ENCODE measurements at places on chromosomes 3 and 15. TPM values are rescaled to one million over a fixed set of nuclear protein-coding genes. Genes with fewer than 3 reads are reported as not detected.

NUDT16 gene
- total RNA-seq, result 10.8 TPM

TGM5 gene
- 0.45 TPM for total RNA-seq

VIPR1 gene
- 7.0 TPM for total RNA-seq

SLITRK3 gene
- total RNA-seq, result not detected

TBL1XR1 gene
- 184 TPM for total RNA-seq

TMEM212 gene
- total RNA-seq, result not detected

ZNF80 gene
- total RNA-seq, result 0.71 TPM

RHCG gene
- not detected for total RNA-seq

FSD2 gene
- not detected for total RNA-seq

KNL1 gene
- total RNA-seq, result 29.0 TPM

CTXND1 gene
- total RNA-seq, result not detected

GOLGB1 gene
- 30.1 TPM for total RNA-seq

LRRC3B gene
- total RNA-seq, result not detected

PLSCR5 gene
- total RNA-seq, result not detected

TTLL13 gene
- total RNA-seq, result 0.49 TPM

RETNLB gene
- total RNA-seq, result not detected

AMIGO3 gene
- total RNA-seq, result not detected

SEMA5B gene
- total RNA-seq, result not detected

P2RY1 gene
- total RNA-seq, result 1.9 TPM

LMAN1L gene
- 0.27 TPM for total RNA-seq

CTXN2 gene
- total RNA-seq, result not detected

Data from activated naive CD4-positive, alpha-beta T cell treated with anti-CD3 and anti-CD28 coated beads, Interleukin-2, amount 50 U/mL, for 72 hours (primary cell).